CD4-positive, alpha-beta T cell treated with Interleukin-1 beta for 1 hour (primary cell): ENCODE measurements at places on chromosomes 7 and 10.

GRCh38 chr7:43872406-43873110 lies 3.2 kb upstream of the MRPS24 start:
- DNase-seq: no peak

- DNase-seq: peak; percentile 13
Measured at GRCh38 chr10:6382081-6382480, 179.3 kb downstream of the PFKFB3 start.

- peak; percentile 4 for DNase-seq
Measured at GRCh38 chr7:122143376-122143750, 686 bp downstream of the AASS start.

- DNase-seq: no peak
Measured at GRCh38 chr10:7107285-7107684, 303.5 kb downstream of the SFMBT2 start.

DNA sequence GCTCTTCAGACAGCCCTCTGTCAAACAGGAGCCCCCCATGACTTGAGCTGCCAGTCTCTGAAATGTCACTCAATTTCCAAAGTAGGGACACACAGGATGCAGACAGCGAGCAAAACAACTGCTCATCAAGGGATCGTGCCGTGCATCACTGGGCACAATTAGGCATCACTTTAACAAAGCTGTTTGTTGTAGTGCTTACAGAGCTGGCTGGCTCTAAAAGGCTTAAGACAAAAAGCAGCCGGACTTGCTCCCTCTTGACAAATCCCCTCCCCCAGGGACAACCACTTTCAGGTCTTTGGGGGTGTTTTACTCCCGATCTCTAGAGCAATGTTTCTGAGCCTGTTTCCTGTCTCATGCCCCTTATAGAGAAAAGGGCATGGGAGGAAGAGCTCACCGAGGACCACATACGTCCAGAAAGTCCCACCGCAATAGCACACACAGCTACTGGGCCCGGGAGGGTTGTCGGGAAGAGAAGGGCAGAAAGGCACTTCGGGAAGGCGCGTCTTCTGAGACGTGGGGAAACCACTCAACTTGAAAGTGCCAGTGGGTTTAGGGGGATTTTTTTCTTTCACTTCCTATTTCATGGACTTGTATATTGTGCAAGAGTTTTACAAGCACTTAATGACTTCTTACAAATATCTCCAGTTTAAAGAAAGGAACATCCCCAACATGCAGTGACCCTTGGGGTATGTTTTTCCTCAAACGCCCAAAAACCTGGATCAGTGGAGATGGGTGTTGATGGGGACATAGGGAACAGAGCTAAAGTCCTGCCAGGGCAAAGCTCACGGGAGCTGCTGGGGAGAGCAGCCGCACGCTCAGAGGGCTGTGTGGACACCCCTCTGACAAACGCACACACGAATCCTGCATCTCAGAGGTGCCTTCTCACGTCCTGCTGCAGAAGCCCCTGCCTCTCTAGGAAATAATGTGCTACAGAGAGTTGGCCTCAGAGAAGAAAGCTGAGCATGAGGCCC lies 27.1 kb downstream of the LRRC20 start:
- DNase-seq: peak; percentile 12

GRCh38 chr7:91165006-91165845 lies 99.0 kb upstream of the FZD1 start:
- no peak for DNase-seq

GRCh38 chr10:49733866-49734265 lies 28.3 kb downstream of the OGDHL start:
- no peak for DNase-seq
